Activated effector memory CD4-positive, alpha-beta T cell treated with Interleukin-2 at 50 U/mL for 16 hours (primary cell): ENCODE measurements at places on chromosomes 1 and 21.

- no peak for DNase-seq
Observed at GRCh38 chr1:21884456-21885235, 52.5 kb downstream of the HSPG2 start.

- DNase-seq: no peak
Observed at GRCh38 chr1:67190410-67190809, 24.2 kb downstream of the IL23R start.

DNA sequence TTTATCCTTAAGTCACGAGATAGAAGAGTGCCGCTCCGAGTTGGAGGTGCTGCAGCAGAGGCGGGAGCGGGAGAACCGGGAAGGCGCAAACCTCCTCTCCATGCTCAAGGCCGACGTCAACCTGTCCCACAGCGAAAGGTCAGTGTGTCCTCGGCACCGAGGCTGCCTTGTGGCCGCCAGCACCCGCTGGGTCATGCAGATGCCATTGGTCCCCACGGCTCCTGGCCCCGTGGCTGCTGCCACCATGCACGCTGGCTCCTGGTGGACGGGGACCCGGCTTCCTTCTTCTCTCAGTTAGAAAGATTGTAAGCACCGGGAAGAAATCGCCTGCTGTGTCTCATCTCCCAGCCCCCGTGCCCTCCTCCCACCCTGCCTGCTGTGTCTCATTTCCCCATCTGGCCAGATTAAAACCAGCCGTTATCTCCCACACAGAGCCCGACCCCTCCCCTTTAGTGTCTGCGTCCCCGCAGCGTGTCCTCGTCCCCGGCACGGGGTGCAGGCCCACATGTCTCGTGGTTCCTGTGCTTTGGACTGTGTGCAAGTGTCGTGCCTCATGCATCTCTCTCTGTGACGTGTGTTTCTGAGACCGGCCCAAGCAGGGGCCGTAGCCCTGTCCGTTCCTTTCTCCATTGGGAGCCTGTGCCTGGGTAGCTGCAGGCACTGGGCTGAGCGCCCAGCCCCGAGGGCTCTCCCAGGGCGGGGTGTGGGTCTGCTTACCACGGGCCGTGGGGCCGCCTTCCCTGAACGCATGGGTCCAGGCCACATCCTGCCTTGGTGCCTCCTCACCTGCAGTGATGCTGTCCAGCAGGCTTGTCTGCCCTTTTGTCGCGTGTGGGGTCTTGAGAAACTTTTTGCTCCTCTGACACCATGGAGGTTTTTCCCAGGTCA lies 62.1 kb downstream of the PCNT start:
- no peak for DNase-seq

GRCh38 chr1:156815307-156815826 lies 1.3 kb downstream of the SH2D2A start:
- DNase-seq: no peak

DNA sequence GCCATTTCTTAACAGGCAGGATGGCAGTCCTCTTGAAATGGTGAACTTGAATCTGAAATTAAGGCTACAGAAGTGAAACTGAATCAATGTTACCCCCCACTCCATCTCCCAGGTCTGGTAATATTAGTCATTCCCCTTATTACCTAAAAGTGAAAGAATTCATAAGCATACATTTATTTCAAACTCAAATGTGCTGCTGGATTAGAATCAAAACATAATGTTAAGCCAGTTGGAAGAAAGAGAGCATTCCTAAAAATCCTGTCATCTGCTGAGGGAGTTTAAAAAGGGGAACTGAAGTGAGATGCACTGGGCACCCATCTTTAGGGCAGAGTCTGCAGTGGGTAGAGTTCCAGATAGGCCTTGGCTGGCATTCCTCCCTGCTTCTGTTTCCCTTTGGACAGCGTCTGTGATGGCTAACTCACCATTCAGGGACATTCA lies 17.4 kb downstream of the KIAA0319L start:
- no peak for DNase-seq

- DNase-seq: no peak
Observed at GRCh38 chr1:204888294-204888693, 17.6 kb downstream of the NFASC start.

DNA sequence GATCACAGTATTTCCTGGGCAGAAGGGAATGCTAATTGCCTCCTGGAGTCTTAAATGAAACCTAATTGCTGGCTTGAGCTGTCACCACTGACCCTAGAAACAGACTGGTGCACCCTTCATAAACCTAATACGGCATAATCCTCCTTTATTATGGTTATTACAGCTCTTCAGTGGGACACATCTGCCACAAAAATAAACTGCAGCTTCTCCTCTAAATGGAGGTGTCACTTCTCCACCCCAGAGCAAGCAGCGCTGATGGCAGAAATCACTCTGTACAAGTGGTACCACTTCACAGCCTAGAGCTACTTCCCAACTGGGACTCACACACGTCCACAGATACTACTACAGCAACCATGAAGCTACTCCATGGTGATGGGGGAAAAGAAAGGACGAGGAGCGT lies 11.1 kb downstream of the PTPN14 start:
- no peak for DNase-seq

- no peak for DNase-seq
Observed at GRCh38 chr1:16434501-16434900, 2.7 kb downstream of the SPATA21 start.
